ENCODE measurements at places on chromosomes 2 and 18. TPM values are rescaled to one million over a fixed set of nuclear protein-coding genes. Genes with fewer than 3 reads are reported as not detected.

DNA sequence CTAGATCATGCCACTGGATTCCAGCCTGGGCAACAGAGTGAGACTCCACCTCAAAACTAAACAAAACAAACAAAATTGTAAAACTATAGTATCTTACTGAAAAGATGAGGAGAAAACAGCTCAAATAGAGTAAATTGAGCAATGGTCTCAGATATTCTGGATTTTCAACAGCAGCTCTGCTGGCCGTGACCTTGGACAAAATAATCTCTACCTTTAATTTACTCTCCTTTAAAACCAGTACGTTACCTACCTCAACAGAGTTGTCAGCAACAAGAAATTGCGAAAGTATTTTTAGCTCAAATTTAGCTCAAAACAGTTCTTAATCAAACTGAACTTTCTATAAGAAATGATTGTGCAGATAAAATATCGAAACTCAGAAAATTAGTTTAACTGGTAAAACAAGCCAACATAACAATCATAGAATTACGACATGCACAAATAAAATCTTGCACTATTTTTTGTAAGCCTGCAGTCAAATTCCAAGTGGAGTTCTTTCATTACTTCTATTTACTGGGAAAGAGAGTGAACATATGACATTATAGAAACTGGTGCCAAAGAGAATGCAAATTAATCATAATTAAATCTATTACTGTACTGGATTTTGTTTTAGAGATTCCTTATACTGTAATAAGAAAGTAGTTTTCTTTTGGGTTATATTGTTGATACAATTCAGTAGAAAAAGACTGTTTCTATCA lies 40.8 kb downstream of the TRIP12 start:
- DNase-seq = no peak

DNA sequence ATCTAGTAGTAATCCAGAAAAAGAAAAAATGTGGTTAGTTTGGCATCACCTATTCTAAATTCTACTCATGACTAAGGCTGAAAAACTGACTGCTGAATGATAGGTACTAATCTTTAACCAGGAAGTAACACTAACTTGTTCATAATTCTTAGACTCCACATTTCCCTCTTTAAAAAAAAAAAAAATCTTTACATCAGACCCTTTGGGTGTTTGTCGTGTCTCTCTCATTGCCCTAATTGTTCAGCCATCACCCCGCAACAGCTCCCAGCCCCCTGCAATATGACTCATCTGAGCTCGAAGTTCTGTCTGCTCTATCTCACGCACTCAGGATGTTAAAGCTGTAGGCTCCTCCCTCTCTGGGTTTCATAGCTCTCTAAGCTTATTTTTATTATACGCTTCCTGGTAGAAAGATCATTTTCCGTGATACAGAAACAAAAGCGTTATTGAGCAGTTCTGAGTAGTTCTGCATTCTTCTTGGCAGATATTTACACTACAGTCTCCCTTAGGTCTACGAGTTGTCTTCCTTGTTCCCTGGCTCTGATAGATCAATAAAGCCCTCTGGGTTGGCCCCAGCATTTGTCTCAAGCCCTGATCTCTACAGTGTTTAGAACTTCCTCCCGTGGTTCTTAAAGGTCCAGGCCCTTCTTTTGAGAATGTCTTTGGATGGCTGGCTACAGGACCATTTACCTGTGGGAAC lies 95.6 kb downstream of the TNFRSF11A start:
- DNase-seq = no peak

DNA sequence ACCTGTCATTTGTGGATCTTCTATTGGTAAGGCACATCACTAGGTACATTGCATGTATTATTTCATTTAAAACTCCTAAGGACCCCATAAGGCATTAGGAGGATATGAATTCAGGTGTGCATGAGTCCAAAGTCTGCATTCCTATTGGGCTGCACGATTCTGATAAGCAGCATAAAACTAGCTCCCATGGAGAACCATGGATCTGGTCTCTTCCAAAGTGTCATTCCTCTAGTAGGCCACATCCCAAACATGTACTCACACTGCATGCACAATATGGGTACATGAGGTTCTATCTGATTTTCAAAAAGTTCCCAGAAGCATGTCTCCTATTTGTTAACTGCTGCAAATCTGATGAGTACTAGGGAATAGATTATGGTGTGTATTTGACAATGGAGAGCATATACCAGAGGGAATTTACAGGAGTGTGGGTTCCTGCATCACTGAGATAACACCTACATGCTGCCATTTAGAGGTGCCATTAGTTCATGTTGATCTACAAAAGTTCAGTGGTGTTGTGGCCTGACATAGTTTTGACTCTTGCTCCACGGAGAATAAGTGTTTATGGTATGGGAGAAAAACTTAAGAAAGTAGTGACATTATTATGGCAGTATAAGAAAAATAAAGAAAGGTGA lies 11.3 kb downstream of the CYTIP start:
- no peak for DNase-seq

GRCh38 chr2:9380702-9381628 lies 42.4 kb downstream of the ITGB1BP1 start:
- no peak for DNase-seq

The STAT4 gene
- 7.9 TPM for total RNA-seq

- DNase-seq = no peak
Observed at GRCh38 chr2:127183771-127184170, 36.3 kb downstream of the CYP27C1 start.

The ACTG2 gene
- total RNA-seq = 7.7 TPM

All from liver (tissue), 10 donors.